Uterus (tissue), 4 donors: ENCODE measurements at places on chromosomes 2 and 18. TPM values are rescaled to one million over a fixed set of nuclear protein-coding genes. Genes with fewer than 3 reads are reported as not detected.

DNA sequence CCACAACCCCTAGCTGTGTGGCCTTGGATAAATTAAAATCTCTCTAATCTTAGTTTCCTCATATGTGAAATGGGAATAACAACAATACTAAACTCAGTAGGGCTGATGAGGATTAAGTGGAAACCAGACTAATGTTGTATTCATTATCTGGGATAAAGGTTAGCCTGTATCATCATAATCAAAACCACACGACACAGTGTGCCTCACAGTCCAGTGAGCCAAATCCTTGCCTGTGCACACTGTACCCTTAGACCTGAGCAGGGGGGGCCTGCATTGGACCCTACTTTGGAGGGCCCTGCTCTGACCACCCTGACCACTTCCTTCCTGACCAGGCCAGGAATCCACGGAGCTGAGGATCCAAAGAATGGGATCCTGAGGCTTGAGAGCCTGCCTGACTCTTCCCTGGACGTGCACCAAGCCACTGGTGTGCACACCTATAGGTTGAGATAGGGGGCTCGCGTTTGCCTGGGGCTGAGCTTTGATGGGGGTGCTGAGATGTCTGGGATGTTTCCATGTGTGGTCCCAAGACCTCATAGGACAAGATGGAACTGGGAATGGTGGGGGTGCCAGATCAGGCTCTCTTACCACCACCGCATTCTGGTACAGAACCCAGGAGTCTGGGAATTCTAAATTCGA is 69.7 kb downstream of the TGOLN2 start:
- H3K27me3 ChIP-seq = no peaks in the 10 kb centered on the region
- no peak for DNase-seq
- H3K4me3 ChIP-seq = no peak overlapping the region
- no peaks in the 10 kb centered on the region for H3K4me1 ChIP-seq

DNA sequence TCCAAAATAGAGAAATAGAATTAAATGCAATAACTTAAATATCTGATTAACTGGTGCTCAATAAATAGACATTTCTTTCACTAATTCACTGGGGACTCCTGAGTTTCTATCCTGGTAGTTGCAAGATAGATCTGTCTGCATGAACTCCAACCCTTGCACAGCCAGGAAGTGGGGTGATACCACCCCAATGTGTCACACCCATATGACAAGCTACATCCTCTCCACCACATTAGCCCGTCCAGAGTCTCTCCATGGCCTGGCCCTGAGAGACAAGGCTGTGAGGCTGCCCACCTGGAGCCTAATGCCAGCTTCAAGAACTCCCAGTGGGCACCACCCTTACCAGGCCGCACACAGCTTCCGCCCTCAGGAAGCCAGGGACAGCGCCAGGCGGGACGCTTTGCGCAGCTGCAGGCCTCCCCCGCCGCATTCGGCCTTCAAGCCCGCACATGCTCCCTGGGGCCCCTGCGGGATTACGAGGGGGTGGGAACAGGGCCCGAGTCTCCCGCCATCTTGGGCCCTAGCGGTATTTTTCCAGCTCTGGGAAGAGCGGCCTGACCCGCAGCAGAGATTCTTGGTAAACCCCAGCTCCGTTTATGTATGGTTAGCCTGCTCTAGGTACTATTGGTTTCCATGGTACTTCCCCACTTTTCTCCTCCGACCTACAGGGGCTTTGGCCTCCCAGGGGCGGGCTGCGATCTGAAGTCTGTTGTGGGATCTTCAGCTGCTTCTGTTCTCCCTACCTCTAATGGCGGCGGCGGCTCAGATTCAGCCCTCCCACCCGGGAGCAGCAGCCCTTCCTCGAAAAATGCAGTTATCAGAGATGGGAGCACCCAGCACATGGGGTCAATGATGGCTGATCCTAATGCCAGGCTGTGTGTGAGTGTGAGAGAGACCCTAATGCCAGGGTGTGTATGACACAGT is at the start of gene TDRD15:
TDRD15 (plus strand) TSS at position 496 of the 921 bp plus-strand sequence. CDS start 13,500 bp downstream, outside the sequence.
- no peaks in the 10 kb centered on the region for H3K36me3 ChIP-seq
- H3K27me3 ChIP-seq = peaks cover 4% of the 10 kb centered on the region
- H3K27ac ChIP-seq = no peak within 1 kb of the TSS
- H3K4me3 ChIP-seq = no peak within 1 kb of the TSS

DNA sequence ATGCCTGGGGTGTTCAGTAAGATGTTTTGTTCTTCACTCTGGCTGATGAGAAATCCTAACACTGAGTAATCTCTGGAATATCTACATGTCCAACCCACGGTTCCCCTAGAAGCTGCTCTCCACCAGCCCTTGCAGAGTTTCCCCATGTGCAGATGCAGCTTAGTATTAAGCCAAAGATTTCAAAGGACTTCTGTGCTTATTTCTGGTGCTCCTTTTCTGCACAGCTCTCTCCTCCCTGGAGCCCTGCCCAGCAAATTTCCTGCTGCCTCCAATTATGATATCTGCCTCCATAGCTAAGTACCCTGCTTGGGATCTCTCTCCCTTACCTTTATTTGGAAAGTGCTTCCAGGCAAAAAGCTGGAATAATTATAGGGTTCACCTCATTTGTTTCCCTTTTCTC is 949.3 kb downstream of the BCL11A start:
- no peak for DNase-seq
- no peaks in the 10 kb centered on the region for H3K27me3 ChIP-seq
- H3K36me3 ChIP-seq = no peaks in the 10 kb centered on the region
- H3K4me1 ChIP-seq = no peaks in the 10 kb centered on the region
- no peak overlapping the region for H3K4me3 ChIP-seq

DNA sequence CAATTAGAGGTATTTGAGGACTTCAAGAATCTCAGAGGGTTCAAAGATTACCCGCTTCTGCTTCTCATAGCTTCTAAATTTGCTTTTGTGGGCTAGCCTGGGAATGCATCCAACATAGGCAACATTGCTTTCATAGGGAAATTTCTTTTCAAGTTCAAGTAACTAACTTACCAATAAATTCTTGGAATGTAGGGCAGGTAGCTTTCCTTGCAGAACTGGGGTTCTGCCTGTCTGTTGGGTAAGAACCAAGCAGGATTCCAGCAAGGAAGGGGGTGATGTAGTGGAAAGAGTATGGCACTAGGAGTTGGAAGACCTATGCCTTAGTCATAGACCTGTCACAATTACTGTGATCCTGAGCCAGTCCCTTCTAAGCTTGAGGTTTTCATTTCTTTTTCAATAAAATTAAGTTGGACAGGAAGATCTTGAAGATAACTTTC is 164.1 kb downstream of the FHOD3 start:
- H3K27me3 ChIP-seq = no peaks in the 10 kb centered on the region
- H3K27ac ChIP-seq = no peak overlapping the region
- H3K36me3 ChIP-seq = no peaks in the 10 kb centered on the region
- no peak overlapping the region for H3K4me3 ChIP-seq
- DNase-seq = no peak
- no peaks in the 10 kb centered on the region for H3K4me1 ChIP-seq

GRCh38 chr2:47031909-47032668 is 116.5 kb upstream of the MCFD2 start:
- no peaks in the 10 kb centered on the region for H3K27me3 ChIP-seq
- no peak for DNase-seq
- H3K36me3 ChIP-seq = no peaks in the 10 kb centered on the region
- peaks cover 23% of the 10 kb centered on the region for H3K4me1 ChIP-seq
- peak overlapping the region; percentile 87 for H3K27ac ChIP-seq
- H3K4me3 ChIP-seq = no peak overlapping the region

DNA sequence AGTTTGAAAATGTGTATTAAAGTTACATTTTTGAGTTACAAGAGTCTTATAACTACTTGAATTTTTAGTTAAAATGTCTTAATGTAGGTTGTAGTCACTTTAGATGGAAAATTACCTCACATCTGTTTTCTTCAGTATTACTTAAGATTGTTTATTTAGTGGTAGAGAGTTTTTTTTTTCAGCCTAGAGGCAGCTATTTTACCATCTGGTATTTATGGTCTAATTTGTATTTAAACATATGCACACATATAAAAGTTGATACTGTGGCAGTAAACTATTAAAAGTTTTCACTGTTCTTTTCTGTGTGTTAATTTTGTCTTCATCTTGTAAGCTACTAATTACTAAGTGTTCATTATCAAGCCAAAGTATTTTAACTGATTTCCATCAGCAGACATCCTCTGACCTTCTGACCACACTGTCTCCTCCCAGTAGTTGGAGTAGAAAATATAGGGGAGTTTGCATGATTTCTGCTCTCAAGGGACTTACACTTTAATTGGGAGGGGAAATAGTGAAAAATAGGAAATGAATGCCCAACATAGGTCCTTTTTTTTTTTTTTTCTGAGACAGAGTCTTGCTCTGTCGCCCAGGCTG is 4.3 kb downstream of the PMAIP1 start:
- H3K27me3 ChIP-seq = no peaks in the 10 kb centered on the region
- no peak overlapping the region for H3K4me3 ChIP-seq
- no peaks in the 10 kb centered on the region for H3K4me1 ChIP-seq
- no peaks in the 10 kb centered on the region for H3K36me3 ChIP-seq
- H3K27ac ChIP-seq = no peak overlapping the region

DNA sequence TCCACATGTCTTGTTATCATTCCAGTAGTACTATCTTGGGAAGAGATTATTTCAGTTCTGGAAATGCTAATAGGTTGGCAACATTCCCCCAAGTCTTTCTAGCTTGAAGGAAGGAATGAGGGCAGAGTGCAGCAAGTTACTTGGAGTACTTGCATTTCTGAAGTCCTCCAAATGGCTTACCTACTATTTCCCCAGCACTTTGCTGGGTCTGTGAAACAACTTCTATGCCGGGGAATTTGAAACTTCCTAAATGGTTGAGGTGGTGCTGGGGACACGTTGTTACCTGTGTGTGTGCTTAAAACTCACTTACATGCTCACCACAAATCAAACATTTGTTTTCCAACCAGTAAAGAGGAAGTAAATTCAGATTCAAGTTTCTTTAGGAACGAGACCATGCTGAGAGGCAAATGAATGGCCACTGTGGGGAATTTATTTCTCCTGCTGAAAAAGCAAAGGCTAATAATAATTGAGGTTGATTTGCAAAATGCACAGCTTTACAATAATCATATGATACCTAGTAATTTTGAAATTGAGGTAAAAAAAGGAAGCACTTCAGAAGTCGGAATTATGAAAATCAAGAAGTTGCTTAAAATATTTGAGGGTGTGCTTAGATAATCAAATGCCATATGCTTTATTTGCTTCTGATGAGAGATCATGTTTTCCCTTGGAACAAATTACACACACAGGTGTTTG is 1167.7 kb upstream of the ZEB2 start:
- H3K36me3 ChIP-seq = no peaks in the 10 kb centered on the region
- no peaks in the 10 kb centered on the region for H3K4me1 ChIP-seq
- H3K27me3 ChIP-seq = no peaks in the 10 kb centered on the region
- H3K27ac ChIP-seq = no peak overlapping the region
- H3K4me3 ChIP-seq = no peak overlapping the region
- DNase-seq = no peak

The WNT10A gene
- not detected for total RNA-seq

GRCh38 chr2:61793389-61793836 is 60.4 kb downstream of the FAM161A start:
- H3K4me1 ChIP-seq = no peaks in the 10 kb centered on the region
- no peak overlapping the region for H3K4me3 ChIP-seq
- no peaks in the 10 kb centered on the region for H3K27me3 ChIP-seq

DNA sequence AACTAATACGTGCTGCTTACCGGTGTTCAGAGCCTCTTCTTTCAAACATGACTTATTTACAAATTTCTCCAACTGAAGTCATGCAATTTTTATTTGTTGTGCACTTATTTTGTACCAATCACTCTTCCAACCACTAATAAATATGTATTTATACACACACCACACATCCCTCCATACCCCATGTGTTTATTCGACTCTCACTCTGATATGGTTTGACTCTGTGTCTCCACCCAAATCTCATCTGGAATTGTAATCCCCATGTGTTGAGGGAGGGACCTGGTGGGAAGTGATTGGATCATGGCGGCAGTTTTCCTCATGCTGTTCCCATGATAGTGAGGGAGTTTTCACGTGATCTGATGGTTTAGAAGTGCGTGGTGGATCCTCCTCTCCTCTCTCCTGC is 49.5 kb upstream of the ACYP2 start:
- no peaks in the 10 kb centered on the region for H3K4me1 ChIP-seq
- DNase-seq = no peak
- H3K36me3 ChIP-seq = no peaks in the 10 kb centered on the region
- H3K27ac ChIP-seq = no peak overlapping the region

The MAP3K20 gene
- 177 TPM for total RNA-seq
